ENCODE measurements at places on chromosomes 7 and 10.

DNA sequence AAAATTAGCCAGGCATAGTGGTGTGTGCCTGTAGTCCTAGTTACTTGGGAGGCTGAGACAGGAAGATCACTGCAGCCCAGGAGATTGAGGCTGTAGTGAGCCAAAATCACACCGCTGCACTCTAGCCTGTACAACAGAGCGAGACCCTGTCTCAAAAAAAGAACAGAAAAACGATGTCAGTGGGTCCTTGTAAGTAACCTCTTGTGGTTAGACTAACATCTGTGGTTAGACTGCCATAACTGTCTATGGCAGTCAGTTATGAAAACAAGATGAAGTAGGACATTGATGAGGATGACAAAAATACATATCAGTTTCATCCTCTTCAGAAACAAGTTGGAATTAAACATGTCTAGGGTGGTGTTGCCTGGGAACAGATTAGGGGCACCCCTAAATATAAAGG lies 53.3 kb downstream of the AKAP9 start:
- DNase-seq = no peak

- no peak for DNase-seq
These were observed 547.9 kb upstream of the FOXK1 start for GRCh38 chr7:4134204-4134603.

GRCh38 chr10:98030991-98031431 lies 590 bp upstream of the CRTAC1 start:
- DNase-seq = no peak

DNA sequence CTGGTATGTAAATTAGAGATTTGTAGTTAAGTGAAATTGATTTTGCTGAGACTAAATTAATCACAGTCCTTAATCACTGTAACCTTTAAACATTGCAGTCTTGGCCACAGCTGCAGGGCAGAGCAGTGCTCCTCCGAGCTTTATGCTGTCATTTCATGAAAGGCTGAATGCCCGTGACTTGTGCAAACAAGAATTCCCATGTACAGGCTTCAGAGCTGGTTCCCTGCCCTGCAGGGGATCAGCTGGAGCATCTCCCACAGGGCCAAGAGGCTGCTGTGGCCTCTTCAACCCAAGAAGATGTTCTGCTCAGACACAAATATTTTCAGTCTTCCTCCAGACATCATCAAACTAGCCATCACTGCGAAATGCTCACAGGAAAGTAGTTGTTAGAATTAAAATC lies 419.1 kb downstream of the AUTS2 start:
- DNase-seq = no peak

DNA sequence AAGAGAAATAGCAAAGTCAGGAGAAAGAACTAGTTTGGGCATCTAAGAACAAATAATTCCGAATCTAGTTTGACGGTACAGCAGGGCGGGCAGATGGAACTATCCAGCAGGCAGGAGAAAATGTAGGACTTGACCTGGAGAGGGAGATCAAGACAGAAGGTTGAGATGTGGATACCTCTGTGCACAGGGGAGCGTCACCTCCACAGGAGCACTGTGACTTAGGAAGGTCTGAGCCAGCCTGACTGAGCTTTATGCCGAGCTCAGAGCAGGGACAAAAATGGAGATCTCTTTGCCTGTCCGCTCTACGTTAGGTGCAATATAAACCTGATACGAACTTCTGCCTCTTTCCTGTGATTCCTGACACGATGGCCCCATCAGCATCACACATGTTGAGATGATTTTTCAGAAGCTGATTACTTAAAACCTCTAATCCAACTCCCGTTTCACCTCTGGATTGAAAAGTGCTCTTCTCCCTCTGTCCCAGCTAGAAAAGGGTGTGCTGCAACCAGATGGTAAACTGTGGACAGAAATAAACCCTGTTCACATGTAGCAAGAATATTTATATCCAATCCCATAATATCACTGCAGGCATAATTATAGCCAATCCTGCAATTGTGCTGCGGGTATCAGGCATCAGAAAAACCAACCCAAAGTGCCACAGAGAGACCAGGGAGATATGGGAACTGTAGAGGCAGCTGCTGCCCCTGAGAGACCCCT lies 13.6 kb upstream of the SORBS1 start:
- DNase-seq = no peak

DNA sequence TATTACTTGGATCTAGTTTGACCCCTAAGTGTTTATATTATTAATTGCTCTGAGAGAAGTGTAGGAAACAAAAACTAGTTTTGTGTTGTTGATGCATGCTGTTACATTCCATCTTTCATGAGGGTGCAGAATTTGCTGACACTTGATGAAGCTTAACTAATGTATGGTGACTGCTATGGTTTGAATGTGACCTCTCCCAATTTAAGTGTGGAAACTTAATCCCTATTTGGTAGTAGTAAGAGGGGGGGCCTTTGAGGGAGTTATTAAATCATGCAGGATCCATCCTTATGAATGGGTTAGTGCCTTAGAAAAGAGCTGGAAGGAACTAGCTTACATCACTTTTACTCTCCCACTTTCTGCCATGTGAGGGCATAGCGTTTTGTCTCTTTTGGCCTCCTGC lies 142.5 kb downstream of the PCLO start:
- no peak for DNase-seq

GRCh38 chr7:107242267-107242666 lies 73.5 kb downstream of the HBP1 start:
- DNase-seq = no peak

DNA sequence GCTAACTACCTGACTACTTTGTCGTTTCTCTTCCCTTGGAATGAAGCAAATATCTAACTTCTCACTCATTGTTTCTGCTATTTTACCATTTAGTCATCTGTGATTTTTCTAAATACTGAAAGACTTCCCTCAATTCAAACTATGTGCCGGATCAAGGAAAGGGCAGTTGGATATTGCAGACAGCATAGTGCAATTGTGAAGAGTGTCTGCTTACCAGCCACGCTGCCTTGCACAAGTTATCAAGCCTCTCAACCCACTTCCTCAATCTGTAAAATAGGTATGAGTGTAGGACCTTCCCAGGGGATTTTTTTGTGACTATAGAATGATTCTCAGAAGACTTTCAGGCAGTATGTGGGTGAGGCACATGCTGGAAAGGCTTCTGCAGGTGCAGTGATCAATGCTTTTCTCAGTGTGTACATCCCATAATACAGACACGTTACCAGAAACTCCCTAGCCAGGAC lies 54.3 kb downstream of the EGFR start:
- DNase-seq = peak; percentile 56

Data from GM06990 (cell line).